ENCODE measurements at places on chromosomes 1 and 21.

DNA sequence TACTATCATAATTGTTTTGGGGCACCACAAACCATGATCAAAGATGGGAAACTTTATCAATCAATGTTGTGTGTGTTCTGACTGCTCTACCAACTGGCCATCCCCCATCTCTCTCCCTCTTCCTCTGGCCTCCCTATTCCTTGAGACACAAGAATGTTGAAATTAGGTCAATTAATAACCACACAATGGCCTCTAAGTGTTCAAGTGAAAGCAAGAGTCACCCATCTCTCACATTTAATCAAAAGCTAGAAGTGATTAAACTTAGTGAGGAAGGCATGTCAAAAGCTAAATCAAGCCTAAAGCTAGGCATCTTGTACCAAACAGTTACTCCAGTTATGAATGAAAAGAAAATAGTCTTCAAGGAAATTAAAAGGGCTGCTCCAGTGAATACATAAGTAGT, 390.3 kb upstream of the NFIA start:
- no peak for DNase-seq

DNA sequence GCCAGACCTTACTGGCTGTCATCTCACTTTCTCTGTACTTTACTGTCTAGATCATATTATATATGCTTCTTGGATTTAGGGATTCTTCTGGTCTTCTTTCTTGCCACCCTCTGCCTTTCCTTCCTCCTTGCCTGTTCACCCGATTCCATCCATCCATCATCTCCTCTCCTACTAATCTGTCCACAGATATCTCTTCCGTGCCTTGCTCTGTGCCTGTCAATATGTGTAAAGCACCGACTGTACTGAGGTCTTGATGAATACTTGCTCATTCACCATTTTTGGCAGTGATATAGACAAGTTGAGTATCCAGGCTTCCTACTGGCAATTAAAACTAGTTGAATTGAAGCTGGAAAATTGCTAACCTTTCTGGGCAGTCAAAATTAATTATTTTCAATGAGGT, 8.1 kb downstream of the FMN2 start:
- no peak for DNase-seq

DNA sequence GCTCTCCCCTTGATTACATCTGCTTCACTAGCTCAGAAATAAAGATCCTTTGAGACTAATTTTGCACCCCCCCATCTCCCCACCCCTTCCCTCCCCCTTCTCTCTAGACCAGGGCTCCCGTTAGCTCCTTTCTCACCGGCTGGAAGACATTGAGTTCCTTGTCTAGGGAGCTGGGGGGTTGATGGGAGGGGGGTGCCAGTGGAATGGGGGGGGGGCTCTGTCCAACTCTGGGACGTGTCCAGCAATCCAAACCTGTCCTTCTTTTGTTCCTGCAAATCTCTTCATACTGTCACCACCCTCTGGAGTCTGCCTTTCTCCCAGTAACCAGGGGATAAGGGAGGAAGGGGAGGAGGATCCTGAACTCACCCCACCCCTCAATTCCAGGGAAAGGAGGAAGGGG, 61.9 kb downstream of the RHBG start:
- no peak for DNase-seq

DNA sequence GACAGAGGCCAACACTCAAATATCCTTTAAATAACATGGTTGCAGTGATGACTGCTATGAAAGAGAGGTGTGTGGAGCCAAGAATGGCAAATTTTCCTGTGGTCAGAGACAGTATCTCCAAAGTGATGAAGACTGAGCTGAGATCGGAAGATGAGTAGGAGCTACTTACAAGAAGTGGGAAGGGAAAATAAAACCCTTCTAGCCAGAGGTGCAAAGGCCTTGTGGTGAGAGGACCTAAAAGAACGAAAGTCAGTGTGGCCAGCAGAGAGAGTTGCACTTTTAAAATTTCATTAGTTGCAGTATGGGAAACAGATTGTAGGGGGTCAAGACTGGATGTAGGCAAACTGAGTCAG, 17.8 kb downstream of the SLAMF7 start:
- DNase-seq: no peak

DNA sequence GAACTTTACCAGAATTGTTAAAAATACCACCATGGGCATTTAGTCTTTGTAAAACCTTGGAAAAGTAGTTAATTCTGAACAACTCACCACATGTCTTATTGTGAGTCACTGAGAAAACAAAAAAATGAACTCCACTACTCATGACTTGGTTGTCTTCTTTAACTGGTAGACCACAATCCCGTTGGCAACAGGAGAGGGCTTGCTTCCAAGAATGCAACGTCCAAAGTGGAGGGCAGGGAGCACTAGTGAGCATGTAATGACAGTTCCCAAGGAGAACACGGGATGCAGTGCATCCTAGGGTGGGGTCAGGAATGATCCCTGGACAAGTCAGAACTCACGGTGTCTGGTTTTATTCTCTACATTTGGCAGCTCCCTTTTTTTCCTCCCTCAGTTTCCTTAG, 15.2 kb upstream of the HMCN1 start:
- DNase-seq: no peak

DNA sequence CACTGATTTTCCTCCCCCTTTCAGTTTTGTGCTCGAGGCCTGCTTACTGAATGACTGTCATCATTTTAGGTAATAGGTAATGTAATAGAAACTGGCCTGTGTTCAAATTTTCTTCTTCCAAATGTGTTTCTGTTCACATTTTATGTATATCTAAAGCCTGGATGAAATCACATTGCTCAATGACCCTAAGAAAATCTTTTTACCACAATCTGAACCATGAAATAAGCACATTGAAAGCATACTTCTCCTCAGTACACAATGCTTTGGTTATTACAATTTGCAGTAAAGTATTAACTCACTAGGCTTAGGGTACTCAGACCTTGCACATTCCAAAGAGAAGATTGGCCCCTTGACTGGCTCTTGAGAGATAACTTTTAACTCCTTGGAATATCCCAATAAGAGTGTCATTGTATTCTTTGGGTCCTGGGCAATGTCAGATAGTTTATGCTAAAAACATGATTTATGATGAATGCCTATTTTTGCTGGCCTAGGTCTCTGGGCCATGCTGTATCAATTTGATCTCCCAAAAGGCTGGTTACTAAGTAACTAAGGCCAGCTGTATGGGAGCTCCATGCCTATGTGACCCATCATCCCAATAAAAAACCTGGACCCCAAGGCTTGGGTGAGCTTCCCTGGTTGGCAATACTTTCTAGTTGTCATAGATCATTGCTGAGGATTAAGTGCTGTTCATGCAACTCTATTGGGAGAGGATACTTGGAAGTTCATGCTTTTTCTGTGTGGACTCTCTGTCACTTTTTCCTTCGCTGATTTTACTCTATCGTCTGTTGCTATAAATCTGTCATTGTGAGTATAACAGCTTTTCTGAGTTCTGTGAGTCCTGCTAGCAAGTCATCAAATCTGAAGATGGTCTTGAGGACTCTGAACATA, 293.9 kb downstream of the GRIK1 start:
- DNase-seq: no peak

- no peak for DNase-seq
Observed at GRCh38 chr21:24470852-24471251, 1136.4 kb downstream of the MRPL39 start.

- DNase-seq: no peak
Observed at GRCh38 chr1:94425821-94426484, 7.8 kb downstream of the ABCD3 start.

- no peak for DNase-seq
Observed at GRCh38 chr1:177301425-177302124, 130.8 kb downstream of the BRINP2 start.

DNA sequence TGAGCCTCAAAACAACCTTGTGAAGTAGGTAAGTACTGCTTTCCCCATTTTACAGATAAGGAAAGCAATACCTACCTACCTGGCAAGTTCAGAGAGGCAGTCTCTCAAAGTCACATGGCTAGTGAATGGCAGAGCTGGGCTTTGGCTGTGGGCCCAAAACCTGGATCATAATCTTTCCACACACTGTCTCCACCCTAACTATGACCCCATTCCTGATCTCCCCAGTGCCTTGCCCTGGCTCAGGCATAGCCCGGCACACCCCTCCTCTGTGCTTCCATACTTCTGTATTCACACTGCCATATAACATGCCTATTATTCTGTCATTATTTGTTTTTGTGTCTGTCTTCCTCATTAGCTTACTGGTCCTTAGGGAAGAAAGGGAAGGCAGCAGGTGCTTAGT, 15.9 kb downstream of the GNG12 start:
- DNase-seq: no peak

GRCh38 chr1:115323366-115324004, 14.6 kb downstream of the NGF start:
- no peak for DNase-seq

DNA sequence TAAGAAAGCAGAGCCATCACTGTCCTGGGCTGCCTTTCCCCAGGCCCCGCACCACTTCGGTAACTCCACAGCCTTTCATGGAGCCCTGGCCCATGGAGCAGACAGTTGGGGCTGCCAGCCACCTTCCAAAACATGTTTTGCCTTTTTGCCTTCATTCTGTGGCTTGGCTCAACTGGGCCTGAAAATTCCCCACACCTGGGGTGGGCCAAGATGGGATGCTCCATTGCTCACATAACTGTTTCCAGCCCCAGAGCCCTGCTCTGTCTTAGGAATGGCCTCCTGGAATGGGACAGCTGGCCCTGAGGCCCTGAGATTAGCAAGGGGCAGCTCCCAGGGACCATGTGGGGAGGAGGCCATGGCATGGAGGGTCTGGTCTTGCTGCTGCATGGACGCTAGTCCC, 10.9 kb upstream of the PRELP start:
- no peak for DNase-seq

GRCh38 chr1:89732643-89733222, 88.1 kb upstream of the LRRC8D start:
- DNase-seq: no peak

GRCh38 chr1:196677781-196678509, 26.1 kb downstream of the CFH start:
- no peak for DNase-seq

GRCh38 chr1:181777812-181778211, 283.7 kb downstream of the ZNF648 start:
- no peak for DNase-seq

- no peak for DNase-seq
Observed at GRCh38 chr1:28902738-28903137, 11.6 kb upstream of the EPB41 start.

DNA sequence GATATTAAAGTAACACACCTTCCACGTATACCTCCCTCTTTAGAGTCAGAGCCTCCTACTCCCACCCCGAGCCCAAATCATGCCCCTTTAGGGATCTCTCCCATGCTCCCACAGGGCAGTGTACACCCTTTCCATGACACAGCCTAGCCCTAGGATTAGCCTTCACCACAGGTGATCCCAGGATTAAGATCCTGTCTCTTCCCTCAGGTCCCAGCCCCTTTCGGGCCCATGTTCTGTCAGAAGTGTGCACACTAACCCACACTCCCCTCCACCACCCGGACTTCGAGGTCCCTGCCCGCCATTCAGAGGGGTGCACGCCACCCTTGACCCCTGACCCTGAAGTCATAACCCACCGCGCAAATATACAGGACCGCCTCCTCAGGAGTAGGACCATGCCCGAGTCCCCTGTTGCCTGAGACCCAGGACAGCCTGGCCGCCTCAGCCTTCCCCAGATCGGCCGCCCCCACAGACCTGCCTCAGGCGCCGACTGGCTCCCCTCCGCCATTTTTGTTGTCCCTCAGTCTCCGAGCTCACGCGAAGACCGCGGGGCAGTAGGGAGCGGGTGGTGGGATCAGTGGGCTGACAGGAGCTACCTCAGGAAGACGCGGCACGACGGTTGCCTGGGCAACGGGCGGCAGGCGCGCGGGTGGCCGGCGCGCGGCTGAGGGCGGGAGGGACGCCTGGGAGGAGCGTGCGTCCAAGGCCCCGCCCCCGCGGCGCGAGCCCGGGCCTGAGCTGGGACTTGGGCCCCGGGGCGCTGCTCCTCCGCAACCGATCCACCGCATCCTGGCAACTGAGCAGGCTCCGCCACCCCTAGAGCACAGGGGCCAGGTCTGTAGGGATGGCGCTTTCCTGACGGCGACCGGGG, at the start of gene AGBL4:
TSS of gene AGBL4 (minus strand) at position 663 of the 868 bp plus-strand sequence.
- DNase-seq: no peak

GRCh38 chr1:166489356-166489669, 322.5 kb upstream of the FAM78B start:
- no peak for DNase-seq
